GM12878 (cell line): ENCODE measurements at places on chromosomes 16 and 17. TPM values are rescaled to one million over a fixed set of nuclear protein-coding genes. Genes with fewer than 3 reads are reported as not detected.

- H3K4me1 ChIP-seq = no peaks in the 10 kb centered on the region
- H3K36me3 ChIP-seq = no peaks in the 10 kb centered on the region
- H3K27ac ChIP-seq = no peak overlapping the region
- no peak for DNase-seq
- no peaks in the 10 kb centered on the region for H3K27me3 ChIP-seq
- no peak overlapping the region for H3K4me3 ChIP-seq
Observed at GRCh38 chr16:64390102-64390501, 731.8 kb downstream of the CDH11 start.

The CTRB2 gene
- 8.9 and 9.4 TPM in 2 replicates for total RNA-seq

DNA sequence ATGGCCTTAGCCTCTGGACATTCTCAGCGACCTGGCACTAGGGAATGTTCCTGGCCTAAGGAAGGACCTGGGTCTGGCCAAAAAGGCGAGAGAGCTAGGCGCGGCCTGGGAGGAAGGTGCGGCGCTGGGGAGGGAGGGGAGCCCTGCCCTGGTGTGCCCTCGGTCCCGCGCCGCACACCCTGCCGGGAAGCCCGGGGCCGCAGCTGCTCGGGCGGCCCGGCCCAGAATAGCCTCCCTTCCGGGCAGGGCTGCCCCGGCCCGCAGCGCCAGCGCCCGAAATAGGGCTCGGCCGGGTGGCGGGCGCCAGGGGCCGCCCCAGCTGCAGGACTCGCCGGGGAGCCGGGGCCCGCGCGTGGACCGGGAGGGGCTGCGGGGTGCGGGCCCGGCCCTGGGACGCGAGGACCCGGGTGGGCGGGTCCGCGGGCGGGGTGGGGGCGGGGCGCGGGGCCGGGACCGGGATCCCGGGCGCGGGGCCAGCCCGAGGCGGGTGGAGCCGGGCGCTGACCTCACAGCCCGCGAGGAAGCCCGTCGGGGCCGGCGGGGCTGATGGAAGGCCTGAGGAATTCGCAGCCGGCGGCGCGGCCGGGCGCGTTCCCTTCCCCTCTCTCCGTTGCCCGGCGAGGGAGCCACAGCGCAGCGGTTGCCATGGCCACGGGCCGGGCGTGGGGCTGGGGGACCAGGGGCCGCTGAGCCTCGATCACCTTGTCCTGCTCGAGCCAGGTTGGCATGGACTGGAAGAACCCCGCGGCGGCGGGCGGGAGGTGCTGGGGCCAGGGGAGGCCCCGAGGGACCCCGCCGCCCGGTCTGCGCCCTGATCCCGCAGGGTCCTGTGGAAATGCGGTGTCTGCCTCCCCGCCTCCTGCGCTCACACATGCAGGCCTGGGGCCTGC is 18.1 kb downstream of the SOCS3 start:
- no peak for DNase-seq
- no peaks in the 10 kb centered on the region for H3K36me3 ChIP-seq
- H3K4me1 ChIP-seq = peaks cover 60% of the 10 kb centered on the region
- no peak overlapping the region for H3K27ac ChIP-seq
- H3K4me3 ChIP-seq = no peak overlapping the region; the same call in 1 of the 2 replicates
- H3K27me3 ChIP-seq = no peaks in the 10 kb centered on the region

- no peak overlapping the region for H3K4me3 ChIP-seq
- peaks cover 16% of the 10 kb centered on the region for H3K4me1 ChIP-seq
- DNase-seq = no peak
- no peaks in the 10 kb centered on the region for H3K27me3 ChIP-seq
Observed at GRCh38 chr16:3054965-3055733, 8.8 kb downstream of the MMP25 start.

DNA sequence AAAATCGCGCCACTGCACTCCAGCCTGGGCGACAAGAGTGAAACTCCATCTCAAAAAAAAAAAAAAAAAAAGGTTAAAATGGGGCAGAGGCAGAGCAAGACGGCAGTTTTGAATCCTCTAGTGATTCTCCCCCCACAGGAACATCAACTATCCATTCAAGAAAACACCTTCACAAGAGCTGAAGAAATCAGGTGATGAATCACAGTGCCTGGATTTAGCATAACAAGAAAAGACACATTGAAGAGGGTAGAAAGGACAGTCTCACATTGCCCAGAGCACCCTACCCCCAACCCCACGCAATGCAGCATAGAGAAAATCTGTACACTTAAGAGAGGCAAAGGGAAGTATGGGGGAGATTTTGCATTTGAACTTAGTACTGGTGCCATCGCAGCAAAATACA is 28.8 kb upstream of the RNF43 start:
- H3K4me3 ChIP-seq = no peak overlapping the region
- no peak for DNase-seq
- H3K4me1 ChIP-seq = no peaks in the 10 kb centered on the region
- H3K36me3 ChIP-seq = no peaks in the 10 kb centered on the region

DNA sequence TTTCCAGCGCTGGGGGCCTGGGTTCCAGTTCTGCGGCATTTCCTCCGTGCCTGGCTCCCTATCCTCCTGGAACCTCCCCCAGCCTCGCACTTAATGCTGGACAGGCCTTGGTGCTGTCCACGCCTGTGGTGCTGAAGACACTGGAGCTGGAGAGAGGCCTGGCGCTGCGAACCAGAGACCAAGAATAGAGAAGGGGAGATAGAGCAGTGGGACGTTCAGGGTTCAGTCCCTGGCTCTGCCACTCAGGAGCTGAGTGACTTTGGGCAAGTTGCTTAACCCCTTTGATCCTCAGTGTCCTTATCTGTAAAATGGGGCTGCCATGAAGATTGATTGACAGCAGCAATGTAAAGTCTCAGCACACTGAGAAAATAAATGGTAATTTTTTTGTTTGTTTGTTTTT is 11.9 kb downstream of the SBK1 start:
- H3K36me3 ChIP-seq = no peaks in the 10 kb centered on the region
- H3K4me3 ChIP-seq = no peak overlapping the region
- no peak overlapping the region for H3K27ac ChIP-seq
- H3K27me3 ChIP-seq = peaks cover 4% of the 10 kb centered on the region
- H3K4me1 ChIP-seq = no peaks in the 10 kb centered on the region

DNA sequence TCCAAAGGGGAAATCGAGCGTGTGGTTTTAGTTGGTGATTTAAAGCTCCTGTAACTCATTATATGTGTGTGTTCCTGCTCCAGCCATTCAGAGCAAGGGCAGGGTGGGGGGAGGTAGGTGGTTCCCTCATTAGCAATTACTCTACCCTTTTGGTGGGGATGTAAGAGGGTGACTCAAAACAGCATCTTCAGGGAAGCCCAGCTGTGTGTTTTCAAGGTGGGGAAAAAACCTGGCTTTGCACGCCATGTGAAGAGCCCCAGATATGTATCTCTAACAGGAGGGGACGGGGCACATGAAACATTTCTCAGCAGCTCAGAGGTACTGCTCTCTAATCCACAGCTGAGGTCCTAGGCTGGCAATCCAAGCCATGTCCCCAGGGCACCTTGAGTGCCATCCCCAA is 241.3 kb upstream of the ZFHX3 start:
- peak overlapping the region; percentile 76 for H3K27ac ChIP-seq
- H3K4me1 ChIP-seq = peaks cover 18% of the 10 kb centered on the region
- H3K36me3 ChIP-seq = no peaks in the 10 kb centered on the region
- no peaks in the 10 kb centered on the region for H3K27me3 ChIP-seq
- DNase-seq = peak; percentile 86
- no peak overlapping the region; the same call in 1 of the 2 replicates for H3K4me3 ChIP-seq

DNA sequence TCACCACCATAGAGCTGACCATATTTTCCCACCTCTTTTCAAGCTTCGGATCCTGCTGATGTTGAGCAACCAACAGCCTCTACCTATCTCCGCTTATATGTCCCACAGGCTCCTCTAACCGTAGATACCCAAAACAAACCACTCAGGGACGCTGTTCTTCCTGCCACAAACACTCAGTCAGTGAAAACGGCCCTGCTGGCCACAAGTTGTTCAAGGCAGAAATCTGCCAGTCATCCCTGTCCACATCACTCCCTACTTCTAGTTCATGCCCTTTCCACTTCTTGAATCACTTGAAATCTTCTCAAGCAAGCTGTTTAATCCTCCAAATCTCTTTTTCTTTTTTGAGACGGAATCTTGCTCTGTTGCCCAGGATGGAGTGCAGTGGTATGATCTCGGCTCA is 7.9 kb downstream of the RABEP2 start:
- no peaks in the 10 kb centered on the region for H3K27me3 ChIP-seq
- H3K36me3 ChIP-seq = peaks cover 13% of the 10 kb centered on the region
- DNase-seq = no peak
- no peaks in the 10 kb centered on the region for H3K4me1 ChIP-seq
- no peak overlapping the region for H3K4me3 ChIP-seq

The CDR2L gene
- total RNA-seq = 0.05 and 0.18 TPM in 2 replicates
